ENCODE measurements at places on chromosomes 5 and 9. TPM values are rescaled to one million over a fixed set of nuclear protein-coding genes. Genes with fewer than 3 reads are reported as not detected.

ABO gene
- not detected for total RNA-seq

TPPP gene
- not detected for total RNA-seq

CNTLN gene
- 5.6 TPM for total RNA-seq

PHAX gene
- 62.9 TPM for total RNA-seq

ERAP2 gene
- 82.6 TPM for total RNA-seq

GABRA6 gene
- not detected for total RNA-seq

ANKRD31 gene
- total RNA-seq: not detected

DMRTA1 gene
- total RNA-seq: not detected

CDH6 gene
- total RNA-seq: 0.15 TPM

SEMA6A gene
- total RNA-seq: 4.9 TPM

IRX1 gene
- 19.0 TPM for total RNA-seq

Measured in Daoy (cell line).